ENCODE measurements at places on chromosomes 6 and 20.

DNA sequence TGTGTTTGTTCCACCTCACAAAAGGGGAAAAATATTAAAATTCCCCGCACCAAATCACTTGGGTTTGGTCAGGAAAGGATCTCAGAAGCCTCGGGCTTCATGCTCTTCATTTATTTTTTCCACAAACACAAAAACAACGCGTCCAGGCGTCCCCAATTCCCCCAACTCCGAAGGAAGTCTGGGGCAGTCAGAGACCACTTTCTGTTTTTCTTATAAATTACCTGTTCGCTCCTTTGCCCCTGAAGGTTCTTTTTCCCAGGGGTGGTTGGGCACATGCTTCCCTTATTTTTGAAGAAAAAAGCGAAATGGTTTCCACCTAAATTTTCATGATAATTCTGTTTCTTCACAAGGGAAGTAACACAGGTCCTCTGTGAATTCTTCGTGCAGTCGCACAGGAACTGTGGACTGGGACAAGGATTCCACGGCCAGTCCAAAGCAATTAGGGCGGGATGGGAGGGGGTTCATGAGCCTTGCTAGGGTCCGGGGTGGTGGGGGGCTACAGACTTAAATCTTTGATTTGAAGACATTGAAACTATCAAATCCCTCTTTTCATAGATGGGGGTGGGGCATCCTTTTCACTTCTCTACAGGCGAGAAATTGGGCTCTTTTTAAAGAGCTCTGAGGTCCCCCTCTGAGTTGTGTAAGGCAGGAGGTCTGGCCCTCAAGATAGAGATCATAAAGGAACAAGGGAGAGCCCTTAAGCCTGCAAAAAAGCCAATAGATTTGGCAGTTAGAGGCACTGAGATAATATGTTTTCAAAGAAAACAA is 30.5 kb upstream of the HFE start:
- DNase-seq = no peak

DNA sequence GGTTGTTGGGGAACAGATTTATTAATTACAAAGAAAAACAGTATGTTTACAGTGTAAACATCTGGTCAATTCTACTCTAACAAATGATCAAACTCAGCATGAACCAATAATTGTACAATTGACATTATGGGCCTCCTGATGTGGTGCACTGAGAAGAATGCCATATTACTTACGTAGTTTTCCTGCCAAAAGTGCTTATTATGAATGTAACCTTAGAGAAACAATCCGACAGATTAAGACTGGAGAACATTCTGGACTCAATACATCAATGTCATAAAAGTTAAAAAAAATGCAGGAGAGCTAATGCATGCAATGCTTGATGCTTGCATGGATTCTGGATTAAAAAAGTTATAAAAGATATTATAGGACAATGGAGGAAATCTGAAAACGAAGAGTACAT is 69.0 kb downstream of the LYRM4 start:
- no peak for DNase-seq

GRCh38 chr20:56391037-56391436 is 978 bp downstream of the AURKA start:
- DNase-seq = no peak

- DNase-seq = no peak
Measured at GRCh38 chr6:90035047-90035723, 140.9 kb downstream of the GJA10 start.

- DNase-seq = peak; percentile 20
Measured at GRCh38 chr20:13546497-13547131, 92.1 kb downstream of the TASP1 start.

DNA sequence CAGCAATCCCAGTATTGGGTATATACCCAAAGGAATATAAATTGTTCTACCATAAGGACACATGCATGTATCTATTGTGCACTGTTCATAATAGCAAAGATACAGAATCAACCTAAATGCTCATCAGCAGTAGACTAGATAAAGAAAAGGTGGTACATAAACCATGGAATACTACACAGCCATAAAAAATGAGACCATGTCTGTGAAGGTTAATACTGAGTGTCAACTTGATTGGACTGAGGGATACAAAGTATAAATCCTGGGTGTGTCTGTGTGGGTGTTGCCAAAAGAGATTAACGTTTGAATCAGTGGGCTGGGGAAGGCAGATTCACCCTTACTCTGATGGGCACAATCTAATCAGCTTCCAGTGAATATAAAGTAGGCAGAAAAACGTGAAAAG is 86.9 kb downstream of the MAN1A1 start:
- no peak for DNase-seq

DNA sequence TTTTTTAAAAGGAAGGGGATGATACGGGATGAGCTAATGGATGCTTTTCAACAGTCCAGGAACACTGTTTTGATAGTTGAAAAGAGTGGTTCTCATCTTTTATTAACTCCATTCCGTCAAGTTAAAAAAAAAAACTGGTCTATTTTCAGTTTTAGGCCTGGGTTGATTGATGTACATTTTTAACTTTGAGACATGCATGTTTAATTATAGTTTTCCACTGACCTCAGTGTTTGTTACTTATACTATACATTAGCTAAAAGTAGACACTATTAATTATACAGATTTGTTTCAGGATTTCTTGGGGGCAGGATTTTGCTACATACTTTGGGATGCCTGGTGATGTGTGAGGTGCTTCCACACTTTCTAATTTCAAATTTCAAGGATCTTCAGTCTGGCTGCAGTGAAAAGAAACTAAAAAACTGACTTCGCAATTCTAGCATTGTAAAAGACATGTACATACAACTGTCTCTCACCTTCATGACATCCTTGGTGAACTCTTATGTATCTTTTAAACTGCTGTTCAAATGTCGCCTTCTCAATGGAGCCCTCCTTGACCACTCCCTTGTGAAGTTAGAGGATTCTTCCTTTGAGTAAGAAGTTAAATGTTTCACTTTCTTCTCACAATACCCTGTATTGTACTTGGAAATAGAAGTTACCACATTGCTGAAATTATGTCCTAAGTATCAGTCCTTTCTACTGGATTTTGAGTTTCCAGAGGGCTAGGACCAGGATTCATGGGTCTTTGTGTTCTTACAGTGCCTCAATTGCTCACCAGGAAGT is 101.7 kb downstream of the TSHZ2 start:
- no peak for DNase-seq

GRCh38 chr20:54382419-54382818 is 93.0 kb upstream of the DOK5 start:
- DNase-seq = no peak

GRCh38 chr20:47181056-47181862 is 175.2 kb downstream of the ZMYND8 start:
- DNase-seq = no peak

DNA sequence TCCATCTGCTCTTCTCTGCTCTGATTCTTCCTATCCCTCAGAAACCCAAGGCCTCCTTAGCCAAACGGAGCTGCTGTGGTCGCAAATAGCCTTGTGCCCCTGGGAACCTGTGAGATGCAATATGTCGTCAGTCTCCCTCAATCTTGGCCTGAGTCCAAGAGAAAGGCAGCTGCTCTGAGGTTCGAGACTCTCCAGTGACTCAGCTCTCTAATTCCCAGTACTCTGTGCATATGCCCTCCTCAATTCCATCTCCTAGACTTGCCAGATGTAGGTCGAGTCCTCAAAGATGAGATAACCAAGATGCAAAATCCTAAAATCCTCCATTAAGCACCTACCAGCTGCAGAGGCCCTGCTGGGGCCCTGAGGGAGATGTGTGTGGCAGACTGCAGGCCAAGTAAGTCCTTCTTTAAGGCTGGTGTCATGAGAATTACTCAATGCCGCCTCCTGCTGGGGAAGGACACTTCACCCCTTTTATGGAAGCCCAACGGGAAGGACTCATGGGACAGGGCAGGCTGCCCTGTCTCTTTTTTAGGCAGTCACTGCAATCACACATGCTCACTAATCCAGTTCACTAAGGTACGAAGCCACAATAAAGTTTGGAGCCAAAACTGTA is 28.5 kb downstream of the C6orf15 start:
- DNase-seq = no peak

- no peak for DNase-seq
Measured at GRCh38 chr6:53910834-53911233, 116.0 kb downstream of the LRRC1 start.

- DNase-seq = no peak
Measured at GRCh38 chr6:122116119-122116834, 283.2 kb upstream of the HSF2 start.

- DNase-seq = no peak
Measured at GRCh38 chr6:19410481-19410880, 426.7 kb upstream of the ID4 start.

- no peak for DNase-seq
Measured at GRCh38 chr6:33718713-33719112, 7.2 kb upstream of the UQCC2 start.

- no peak for DNase-seq
Measured at GRCh38 chr6:106440546-106440945, 80.0 kb downstream of the CRYBG1 start.

- no peak for DNase-seq
Measured at GRCh38 chr6:21123507-21124436, 469.8 kb upstream of the SOX4 start.

DNA sequence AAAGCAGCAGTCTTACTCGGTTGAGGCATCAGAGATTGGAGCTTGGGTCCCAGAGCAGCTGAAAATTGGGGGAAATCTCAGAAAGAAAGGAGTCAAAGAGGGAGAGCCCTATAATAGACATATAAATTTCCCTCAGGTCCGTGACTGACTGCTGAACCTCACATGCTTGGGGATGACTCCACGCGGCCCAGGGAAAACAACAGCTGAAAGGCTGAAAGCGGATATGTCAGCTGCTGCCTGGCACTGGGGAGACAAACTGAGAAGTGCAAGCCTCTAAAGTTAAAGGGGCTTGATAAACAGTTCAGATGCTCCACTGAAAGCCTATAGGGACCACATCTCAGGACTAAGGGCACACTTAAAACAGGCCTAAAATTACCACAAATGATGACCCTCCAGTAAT is 255.9 kb upstream of the RIN2 start:
- DNase-seq = no peak

DNA sequence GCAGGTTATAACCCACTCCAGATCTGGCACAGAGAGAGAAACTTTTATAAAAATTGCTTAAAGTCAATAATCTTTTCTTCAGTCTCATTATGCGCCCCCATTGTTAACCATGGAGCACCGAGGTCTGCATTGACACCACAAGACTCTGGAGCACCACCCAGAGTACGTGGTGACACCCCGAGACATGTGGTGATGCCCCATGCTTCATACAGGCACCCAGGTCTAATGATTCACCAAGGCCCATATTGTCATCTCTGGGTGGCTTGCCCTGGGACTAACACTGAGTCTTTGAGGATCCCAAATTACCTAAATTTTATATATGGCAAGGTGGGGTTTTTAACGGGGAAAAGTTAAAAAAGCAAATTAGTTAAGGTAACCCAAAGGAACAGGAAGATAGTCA is 31.1 kb downstream of the CD109 start:
- DNase-seq = no peak

DNA sequence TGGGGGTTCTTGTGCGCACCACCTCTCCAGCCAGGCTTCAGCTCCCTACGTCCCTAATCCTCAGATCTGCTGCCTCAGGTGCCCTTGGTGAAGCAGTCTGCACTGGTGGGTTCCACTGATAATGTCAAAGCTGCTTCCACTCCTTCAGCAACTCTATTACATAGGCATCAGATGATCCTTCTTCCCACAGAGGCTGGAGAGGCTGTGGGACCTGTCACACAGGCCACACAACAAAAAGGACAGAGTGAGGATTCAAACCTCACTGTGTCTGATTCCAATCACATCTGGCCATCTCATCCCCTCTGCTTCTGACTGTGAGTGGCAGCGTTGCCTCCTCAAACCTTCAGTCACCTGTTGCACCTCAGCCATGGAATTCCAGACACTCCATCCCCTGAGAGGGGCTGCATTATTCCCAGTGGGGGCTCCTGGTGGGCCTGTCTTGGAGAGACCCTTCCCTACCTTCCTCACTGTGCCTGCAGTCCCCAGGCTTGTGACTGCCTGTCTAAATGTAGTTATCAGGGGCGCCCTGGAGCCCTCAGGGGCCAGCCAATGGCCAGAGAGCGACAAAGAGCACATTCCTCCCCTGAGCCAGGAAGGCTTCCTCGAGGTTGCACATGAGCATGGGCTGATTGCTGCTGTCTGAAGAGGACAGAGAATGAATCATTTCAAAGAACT is 211.4 kb upstream of the ECI2 start:
- DNase-seq = no peak

DNA sequence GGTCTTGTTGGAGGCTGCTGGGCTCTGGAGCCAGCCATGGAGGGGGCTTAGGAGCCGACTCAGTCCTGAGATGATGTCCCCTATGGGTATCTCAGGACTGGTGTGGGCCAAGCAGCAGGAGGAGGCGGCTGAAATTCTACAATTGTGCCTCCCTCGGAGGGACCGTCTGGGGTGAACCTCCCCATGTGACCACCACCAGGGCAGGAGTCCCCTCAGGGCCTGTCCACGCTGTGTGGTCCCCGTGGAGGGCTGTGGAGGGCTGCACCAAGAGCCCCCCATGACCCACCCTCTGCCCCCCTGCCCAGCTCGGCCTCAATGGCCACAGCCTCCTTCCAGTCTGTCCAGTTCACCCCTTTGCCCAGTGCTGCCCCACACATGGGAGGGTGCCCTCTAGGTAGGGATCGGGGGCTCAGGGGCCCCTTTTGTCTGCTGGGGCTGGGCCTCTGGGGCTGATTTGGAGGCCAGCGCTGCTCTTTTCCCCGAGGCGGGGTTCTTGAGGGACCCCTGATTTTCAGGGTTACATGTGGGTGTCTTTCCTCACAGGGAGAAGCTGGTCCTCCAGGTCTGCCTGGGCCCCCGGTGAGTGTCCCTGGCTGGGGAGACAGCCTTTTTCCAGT is 1.2 kb downstream of the COL9A3 start:
- no peak for DNase-seq

- no peak for DNase-seq
Measured at GRCh38 chr6:48564036-48564820, 453.2 kb upstream of the PTCHD4 start.

- DNase-seq = no peak
Measured at GRCh38 chr6:56691286-56691595, 48.6 kb upstream of the DST start.

DNA sequence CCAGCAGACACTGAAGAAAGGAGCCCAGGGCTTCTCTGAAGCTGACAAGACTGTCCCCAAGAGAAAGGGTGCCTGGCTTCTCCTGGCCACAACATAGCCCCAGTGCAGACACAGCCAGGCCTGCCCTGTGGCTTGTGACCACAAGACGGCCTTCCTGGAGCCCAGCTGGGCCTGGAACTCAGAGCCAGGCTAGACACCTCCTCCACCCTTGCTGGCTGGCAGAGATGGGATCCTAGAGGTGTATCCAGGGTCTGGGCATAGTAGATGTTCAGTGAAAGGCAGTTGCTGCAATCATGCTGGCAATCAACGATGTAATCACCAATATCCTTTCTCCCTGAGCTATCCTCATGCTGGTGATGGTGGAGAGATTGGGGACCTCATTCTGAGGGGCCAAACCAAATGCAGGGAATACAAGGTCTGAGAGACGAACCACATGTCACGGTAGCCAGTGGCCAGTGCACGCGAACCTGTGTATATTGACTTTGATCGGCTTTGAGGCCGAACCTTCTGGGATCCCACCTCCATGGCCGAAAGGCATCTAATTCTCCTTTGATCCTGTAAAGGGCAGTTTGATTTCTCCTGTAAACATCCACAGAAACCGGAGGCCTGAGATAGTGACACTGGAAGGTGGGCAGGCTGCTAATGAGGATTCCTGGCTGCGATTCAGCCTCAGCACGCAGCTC is 115.2 kb downstream of the PSMB1 start:
- DNase-seq = no peak

- no peak for DNase-seq
Measured at GRCh38 chr6:105921781-105922180, 164.4 kb upstream of the PRDM1 start.

GRCh38 chr20:10563935-10564492 is 109.8 kb downstream of the JAG1 start:
- DNase-seq = no peak

GRCh38 chr6:87200469-87201175 is 45.3 kb downstream of the ZNF292 start:
- no peak for DNase-seq

Data from naive thymus-derived CD8-positive, alpha-beta T cell (primary cell).